ENCODE measurements at places on chromosomes 12 and 14. TPM values are rescaled to one million over a fixed set of nuclear protein-coding genes. Genes with fewer than 3 reads are reported as not detected.

The GLIPR1 gene
- total RNA-seq, result 25.7 TPM

The ABCC9 gene
- total RNA-seq, result not detected

The RASSF9 gene
- total RNA-seq, result not detected

The LRRIQ1 gene
- not detected for total RNA-seq
